ENCODE measurements at places on chromosomes 3 and 15.
A peak's percentile ranks its signal among the peaks of the same experiment; 100 is the strongest.

GRCh38 chr3:149424918-149425317 is 47.5 kb upstream of the TM4SF1 start:
- DNase-seq = no peak

DNA sequence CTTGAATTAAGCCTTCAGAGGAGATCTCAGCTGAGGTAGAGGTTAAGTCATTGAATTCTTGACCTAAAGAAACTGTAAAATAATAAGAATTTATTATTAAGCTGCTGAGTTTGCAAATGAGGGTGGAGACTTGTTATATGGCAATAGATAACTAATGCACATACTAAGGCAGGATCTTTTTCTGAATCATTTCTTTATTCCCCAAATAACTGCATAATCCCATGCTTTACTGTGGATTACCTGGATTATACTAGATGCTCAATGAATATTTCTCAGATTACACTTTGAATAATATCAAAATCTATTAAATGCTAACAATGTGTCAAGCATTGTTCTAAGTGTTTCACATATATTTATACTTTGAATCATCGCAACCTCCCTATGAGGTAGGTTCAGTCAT is 532.5 kb downstream of the NAALADL2 start:
- DNase-seq = no peak

DNA sequence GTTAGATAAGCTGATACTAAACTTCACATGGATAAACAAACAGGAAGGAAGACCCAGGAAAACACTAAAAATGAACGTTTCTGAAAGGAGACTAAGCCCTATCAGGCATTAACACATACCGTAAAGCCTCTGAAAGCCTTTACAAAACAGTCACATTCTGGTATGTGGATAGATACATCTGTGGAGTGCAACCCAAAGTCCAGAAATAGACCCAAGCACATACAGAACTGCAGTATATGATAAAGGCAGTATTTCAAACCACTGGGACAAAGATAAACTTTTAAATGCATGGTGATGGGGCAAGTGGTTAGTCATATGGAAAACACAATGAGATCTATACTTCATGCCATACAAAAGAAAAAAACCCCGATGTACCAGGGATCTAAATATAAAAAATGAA is 26.0 kb downstream of the DCBLD2 start:
- no peak for DNase-seq

- no peak for DNase-seq
Observed at GRCh38 chr15:98786717-98787116, 138.4 kb downstream of the IGF1R start.

GRCh38 chr3:64138046-64138445 is 87.2 kb downstream of the PRICKLE2 start:
- DNase-seq = no peak

- DNase-seq = no peak
Observed at GRCh38 chr15:33055962-33056361, 138.6 kb downstream of the FMN1 start.

DNA sequence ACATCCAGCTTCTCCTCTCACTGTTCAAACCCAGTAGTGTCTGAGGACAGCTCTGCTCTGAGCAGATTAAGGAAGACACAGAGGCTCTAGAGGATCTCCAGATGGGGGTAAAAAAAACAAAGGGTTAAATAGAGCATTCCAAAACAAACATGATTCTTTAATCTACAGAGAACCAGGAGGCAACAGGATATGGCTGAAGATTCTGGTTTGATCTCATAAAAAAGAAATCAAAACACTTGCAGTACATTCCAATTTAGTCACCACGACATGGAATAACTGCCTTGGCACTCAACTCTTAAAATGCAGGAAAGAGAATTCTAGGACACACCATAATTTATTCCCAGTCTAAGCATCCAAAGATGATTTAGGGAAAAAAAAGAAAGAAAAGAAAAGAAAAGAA is 32.0 kb downstream of the TM4SF4 start:
- no peak for DNase-seq

GRCh38 chr3:136703429-136703828 is 48.7 kb downstream of the STAG1 start:
- DNase-seq = no peak

DNA sequence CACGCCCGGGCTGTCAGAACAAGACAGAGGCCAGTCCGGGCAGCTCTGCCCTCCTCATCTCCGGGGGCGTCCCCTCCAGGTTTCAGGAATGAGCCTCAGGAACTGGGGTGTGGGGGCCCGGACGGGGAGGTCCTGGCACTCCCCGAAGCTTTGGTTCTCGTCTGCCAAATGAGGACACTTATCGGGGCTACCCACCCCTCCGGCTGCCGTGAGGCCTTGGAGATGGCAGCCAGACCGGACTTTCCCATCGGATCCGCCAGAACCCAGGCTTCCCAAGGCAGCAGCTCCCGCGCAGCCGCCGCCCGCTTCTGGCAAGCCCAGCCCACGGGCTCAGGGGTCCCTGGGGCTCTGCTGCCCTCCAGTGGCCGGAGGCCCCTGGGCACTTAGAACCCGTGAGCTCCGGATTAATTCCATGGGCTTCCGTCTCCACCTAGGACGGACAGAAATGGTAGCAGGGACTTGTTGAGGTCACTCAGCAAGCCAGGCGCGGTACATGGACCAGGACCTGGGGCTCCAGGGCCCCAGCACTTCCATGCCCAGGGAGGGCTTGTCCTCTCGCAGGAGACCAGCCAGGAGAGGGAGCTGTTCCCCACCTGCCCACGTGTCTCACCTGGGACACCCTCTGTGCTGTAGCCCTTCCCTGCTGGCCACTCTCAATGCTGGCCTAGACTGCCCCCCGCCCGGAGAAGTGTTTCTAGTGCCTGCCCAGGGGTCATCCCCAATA is 89.4 kb downstream of the LINGO1 start:
- peak; percentile 68 for DNase-seq

DNA sequence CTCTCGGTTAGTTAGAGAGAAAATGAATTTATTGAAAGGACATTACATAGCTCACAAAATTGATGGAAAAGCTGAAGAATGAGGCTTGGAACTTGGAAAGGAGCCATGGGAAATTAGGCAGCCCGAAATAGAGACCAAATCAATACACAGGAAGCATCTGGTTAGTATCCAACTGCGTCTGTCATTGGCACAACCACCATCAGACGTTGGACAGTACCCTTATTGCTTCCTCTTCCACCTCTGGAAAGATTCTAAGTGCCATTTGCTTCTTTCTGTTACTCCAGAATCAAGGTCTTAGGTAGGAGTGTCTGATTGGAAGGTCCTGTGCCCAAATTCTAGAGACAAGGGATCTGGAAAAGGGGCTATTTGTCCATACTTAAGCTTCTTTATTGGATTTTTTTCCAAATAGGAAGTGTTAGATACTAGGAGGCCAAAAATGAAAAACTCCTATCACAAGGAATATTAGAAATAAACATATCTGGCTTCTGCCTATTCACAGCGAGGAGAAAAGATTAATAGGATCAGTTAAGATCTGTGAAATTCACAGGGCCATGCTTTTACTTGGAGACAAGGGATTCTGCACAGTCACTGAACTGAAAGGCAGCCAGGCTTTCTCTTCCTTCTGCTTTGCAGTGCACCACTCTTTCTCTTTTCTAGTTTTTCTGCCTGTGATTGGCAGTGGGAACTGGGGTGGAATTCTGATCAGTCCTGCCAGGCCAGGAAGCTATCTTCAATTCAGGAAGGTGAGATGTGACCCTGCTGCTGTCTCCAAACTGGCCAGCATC is 10.7 kb upstream of the HACD2 start:
- DNase-seq = no peak

- DNase-seq = no peak
Observed at GRCh38 chr3:82000773-82001172, 239.3 kb upstream of the GBE1 start.

GRCh38 chr3:143120716-143121240 is 1.2 kb downstream of the CHST2 start:
- DNase-seq = peak; percentile 38

All from CD4-positive, alpha-beta T cell treated with Interleukin-17A for 1 hour (primary cell).